ENCODE measurements at places on chromosomes 5 and 9. TPM values are rescaled to one million over a fixed set of nuclear protein-coding genes. Genes with fewer than 3 reads are reported as not detected.

The NFIB gene
- 75.8 TPM for total RNA-seq

The SHOC1 gene
- total RNA-seq, result not detected

The KCNIP1 gene
- not detected for total RNA-seq

The FBN2 gene
- 0.22 TPM for total RNA-seq

The TRIM23 gene
- 12.0 TPM for total RNA-seq

The ANKRD18B gene
- total RNA-seq, result 30.5 TPM

The SOHLH1 gene
- total RNA-seq, result not detected

The LCN15 gene
- not detected for total RNA-seq

The PCDHA12 gene
- 0.78 TPM for total RNA-seq

DNA sequence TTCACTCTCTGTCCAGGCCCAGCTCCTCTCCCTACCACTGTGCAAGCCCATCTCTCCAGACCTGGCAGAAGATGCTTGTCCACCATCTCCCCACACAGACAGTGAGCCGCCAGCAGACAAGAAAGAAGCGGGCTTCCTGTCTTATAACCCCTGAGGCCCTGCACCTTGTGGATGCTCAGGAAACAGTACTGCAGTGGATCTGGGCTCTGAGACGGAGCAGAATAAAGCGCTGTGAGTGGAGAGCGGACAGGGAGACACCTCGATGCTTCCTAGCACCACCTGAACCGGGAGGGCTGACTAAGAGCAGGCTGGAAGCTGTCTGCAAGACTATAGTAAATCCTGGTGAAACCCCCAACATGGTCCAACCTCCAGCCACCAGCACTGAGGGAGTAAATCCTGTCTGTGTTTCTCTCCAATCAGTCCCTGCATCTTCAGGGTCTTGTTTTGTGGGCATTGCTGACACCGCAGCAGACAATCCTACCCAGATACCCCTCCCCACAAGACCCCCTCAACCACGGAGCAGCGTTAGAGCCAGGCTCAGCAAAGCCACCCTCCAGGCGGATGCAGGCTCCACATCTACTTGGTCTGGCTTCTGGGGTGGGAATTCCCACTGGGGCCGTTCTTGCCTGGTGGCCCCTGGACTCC is 18.7 kb downstream of the ORM2 start:
- peaks cover 8% of the 10 kb centered on the region for H3K36me3 ChIP-seq
- H3K27me3 ChIP-seq, result no peaks in the 10 kb centered on the region
- H3K4me3 ChIP-seq, result no peak overlapping the region
- DNase-seq, result no peak

- no peaks in the 10 kb centered on the region for H3K4me1 ChIP-seq
- no peaks in the 10 kb centered on the region for H3K36me3 ChIP-seq
- DNase-seq, result no peak
- H3K27me3 ChIP-seq, result peaks cover 12% of the 10 kb centered on the region
- H3K4me3 ChIP-seq, result no peak overlapping the region
- no peak overlapping the region for H3K27ac ChIP-seq
These were observed 113.5 kb upstream of the TNPO1 start for GRCh38 chr5:72702881-72703434.

DNA sequence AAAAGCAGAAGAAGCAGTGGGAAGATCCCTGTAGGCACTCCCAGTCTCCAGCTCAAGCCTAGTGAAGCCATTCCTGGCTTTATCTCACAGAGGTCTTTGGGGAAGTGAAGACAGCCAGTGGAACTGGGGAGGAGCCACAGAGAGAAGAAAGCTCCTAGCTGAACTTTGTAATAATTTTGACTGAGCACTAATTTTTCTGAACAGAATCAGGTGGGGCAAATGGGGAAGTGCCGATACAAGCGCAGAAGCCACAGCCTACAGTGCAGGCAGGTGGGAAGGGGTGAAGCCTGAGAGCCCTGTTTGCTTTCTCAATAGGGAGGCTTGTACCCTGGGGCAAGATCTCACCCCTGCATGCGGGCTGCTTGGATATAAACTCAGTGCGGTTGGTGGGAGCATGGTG is 48.4 kb upstream of the SNAPC3 start:
- H3K4me1 ChIP-seq, result peaks cover 8% of the 10 kb centered on the region
- H3K4me3 ChIP-seq, result no peak overlapping the region
- no peak for DNase-seq
- no peaks in the 10 kb centered on the region for H3K36me3 ChIP-seq
- no peaks in the 10 kb centered on the region for H3K27me3 ChIP-seq

DNA sequence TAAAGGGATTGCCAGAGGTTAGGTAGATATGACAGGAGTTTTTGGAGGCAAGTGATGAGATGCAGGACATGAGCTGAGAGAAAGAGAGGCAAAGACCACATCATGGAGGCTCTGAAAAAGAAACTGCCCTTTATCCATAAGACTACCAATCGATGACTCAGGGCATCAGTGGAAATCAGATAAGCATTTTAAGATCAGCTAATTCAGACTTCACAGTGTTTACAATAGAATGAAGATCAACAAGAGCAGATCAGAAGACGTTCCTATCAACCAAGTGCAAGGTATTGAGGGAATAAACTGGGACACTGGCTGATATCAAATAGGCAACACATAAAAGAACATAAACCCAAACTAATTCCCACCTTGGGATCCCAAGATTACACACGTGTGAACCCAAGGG is 227.2 kb downstream of the SLCO4C1 start:
- no peaks in the 10 kb centered on the region for H3K36me3 ChIP-seq
- no peak overlapping the region for H3K4me3 ChIP-seq
- DNase-seq, result no peak
- H3K27ac ChIP-seq, result no peak overlapping the region
- H3K4me1 ChIP-seq, result peaks cover 7% of the 10 kb centered on the region

DNA sequence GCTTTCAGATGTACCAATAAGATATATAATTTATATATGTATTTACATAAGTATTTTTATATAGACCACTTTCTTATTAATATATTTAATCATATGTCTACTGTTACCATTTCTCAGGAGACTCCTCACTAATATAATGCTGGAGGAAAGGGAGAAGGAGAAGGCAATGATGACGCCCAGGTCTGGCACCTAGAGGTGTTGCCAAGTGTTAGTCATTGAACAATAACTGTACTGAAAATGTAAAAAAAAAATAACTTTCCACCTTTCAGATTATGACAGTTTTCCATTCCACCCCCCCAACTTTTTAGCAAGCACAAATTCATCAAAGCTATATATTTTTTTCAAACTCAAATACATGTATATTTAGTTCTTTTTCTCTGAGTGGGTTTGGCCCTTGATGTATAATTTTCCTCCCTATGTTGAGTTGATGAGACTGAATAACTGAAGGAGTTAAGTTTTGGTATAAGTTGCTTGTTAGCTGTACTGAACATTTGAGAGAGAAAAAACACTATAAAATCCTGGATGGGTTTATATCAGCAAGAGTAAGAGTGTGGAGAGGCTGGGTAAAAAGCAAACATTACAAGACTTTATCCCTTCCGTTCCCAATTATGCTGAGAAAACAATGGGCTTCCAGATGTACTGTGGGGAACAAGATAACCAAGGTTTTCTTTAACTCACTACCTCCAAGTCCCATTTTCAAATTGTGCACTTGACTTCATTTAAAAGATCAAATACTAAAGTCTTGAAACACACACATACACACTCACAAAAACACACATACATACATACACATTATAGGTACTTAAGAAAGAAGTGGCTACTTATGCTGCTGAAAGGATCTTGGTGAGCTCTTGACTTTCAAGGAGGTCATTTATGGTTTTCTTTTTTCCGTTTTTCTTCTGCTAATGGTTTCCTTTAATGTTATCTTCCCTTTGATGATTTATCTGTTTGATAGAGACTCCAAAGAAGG is 142.8 kb upstream of the IFNE start:
- DNase-seq, result no peak
- H3K4me1 ChIP-seq, result no peaks in the 10 kb centered on the region
- H3K27me3 ChIP-seq, result no peaks in the 10 kb centered on the region
- H3K4me3 ChIP-seq, result no peak overlapping the region

- H3K4me1 ChIP-seq, result peaks cover 37% of the 10 kb centered on the region
- peaks cover 28% of the 10 kb centered on the region for H3K36me3 ChIP-seq
- H3K27ac ChIP-seq, result no peak overlapping the region
These were observed 199.2 kb downstream of the ARHGEF28 start for GRCh38 chr5:73825199-73825598.

DNA sequence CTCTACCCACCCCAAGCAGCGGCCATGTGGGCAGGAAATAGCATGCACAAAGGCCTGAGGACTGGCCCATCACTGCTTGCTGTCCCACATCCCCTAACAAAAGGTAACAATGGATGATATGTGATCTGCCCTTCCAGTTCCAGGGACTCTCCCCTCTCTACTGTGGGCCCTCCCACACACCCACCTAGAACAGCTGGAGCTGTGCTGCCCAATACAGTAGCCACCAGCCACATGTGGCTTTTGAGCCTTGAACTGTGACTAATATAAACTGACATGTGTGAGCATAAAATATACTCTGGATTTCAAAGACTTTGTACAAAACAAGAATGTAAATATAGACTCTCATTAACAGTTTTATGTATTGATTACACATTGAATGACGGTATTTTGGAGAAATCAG is 78.1 kb downstream of the C5orf15 start:
- no peaks in the 10 kb centered on the region for H3K36me3 ChIP-seq
- peaks cover 88% of the 10 kb centered on the region for H3K27me3 ChIP-seq
- H3K4me1 ChIP-seq, result no peaks in the 10 kb centered on the region
- DNase-seq, result no peak
- H3K27ac ChIP-seq, result no peak overlapping the region

DNA sequence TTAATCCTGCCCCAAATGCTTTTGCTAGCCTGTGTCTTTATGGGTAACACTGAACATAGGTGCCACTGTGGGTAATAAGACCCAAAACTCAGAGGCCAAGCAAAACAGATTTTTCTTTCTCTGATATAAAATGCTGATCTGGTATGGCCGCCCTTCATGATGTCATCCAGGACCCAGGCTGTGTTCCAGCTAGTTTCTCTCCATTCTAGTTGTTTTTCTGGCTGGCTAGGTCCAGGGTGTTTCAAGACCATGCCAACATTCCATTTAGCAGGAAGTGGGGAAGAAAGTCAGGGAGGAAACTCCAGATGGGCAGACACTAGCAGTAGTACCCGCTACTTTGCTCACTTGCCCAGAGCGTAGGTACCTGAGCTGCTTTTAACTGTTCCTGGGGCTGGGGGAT is 183.9 kb upstream of the OTULINL start:
- H3K27ac ChIP-seq, result peak overlapping the region; percentile 42
- peaks cover 56% of the 10 kb centered on the region for H3K36me3 ChIP-seq
- no peaks in the 10 kb centered on the region for H3K27me3 ChIP-seq
- H3K4me1 ChIP-seq, result no peaks in the 10 kb centered on the region

DNA sequence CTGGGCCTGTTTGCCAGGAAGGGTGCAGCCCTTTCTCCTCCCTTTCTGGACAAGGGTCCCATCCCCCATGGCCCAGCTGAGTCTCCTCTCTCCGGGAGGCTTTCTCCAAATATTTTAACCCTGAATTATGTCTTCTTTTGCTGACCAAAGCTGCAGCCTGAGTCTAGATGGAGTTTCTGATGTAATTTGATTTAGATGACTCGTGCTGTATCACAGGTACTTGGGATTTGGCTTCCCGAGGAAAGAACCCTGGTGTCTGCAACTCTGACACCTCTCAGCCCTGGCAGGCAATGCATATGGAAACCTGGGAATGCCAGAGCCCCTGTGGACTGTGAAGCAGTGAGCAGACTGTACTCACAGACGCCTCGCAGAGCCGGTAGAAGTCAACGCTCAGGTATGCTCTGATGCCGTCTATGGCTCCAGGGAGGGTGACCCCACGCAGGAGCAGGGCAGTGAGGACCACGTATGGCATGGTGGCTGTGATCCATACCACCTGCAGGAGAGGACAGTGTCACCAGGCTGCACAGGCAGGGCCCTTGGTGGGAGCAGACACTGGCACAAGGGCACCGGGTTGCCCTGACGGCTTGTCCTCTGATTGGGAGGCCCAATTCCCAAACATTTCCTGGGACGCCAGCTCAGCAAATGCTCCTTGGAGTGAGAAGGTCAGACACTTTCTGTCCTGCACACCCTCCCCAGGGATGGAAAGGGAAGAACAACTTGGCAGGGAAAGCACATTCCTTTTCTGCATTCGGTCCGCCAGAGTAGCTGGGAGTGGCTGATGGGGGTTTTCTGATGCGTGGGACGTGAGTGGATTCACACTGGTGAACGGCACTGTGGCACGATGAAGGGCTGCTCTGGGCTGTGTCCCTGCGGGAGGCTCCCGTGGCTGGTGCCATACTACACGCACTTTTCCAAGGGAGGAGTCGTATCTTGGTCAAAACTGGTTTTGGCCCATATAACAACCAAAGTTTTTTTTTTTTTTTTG is 24.7 kb downstream of the SLC6A3 start:
- DNase-seq, result no peak
- H3K27me3 ChIP-seq, result peaks cover 39% of the 10 kb centered on the region
- peaks cover 4% of the 10 kb centered on the region for H3K36me3 ChIP-seq
- H3K27ac ChIP-seq, result no peak overlapping the region

- DNase-seq, result no peak
- no peaks in the 10 kb centered on the region for H3K36me3 ChIP-seq
- no peak overlapping the region for H3K27ac ChIP-seq
- no peaks in the 10 kb centered on the region for H3K27me3 ChIP-seq
- H3K4me3 ChIP-seq, result no peak overlapping the region
- peaks cover 9% of the 10 kb centered on the region for H3K4me1 ChIP-seq
These were observed 6.9 kb downstream of the SHC3 start for GRCh38 chr9:89171693-89172092.

DNA sequence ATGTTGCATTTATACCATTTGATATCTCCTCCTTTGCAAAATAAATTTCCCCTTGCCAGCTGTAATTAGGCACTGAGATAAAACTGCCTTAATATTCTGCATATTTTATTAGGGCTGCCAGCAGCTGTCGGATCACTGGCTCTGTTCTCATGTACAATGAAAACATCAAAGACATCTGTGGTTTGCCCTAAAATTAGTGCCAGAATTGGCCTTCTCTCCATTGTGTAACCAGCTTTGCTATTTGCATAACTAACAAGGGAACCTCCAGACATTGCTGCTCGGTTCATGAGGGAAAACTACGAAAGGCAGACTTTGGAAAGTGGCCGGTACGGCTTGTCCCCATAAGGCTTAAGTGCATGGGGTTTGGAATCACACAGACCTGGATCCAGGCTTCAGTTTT is 45.5 kb upstream of the KIF2A start:
- peaks cover 19% of the 10 kb centered on the region for H3K4me1 ChIP-seq
- DNase-seq, result no peak
- H3K27ac ChIP-seq, result no peak overlapping the region
- H3K36me3 ChIP-seq, result no peaks in the 10 kb centered on the region
- H3K27me3 ChIP-seq, result no peaks in the 10 kb centered on the region

DNA sequence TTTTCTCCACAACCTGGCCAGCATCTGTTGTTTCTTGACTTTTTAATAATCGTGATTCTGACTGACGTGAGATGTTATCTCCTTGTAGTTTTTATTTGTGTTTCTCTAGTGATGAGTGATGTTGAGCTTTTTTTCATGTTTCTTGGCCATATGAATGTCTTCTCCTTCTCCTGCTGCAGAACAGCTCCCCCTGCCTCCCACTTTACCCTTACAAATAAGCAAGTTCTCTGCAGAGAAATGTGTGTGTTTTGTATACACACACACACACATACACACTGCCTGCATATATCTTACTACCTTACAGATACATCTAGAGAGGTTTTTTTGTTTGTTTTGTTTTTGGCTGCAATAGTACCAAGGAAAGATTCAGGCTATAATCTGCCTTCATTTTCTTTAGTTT is 88.7 kb upstream of the PHF24 start:
- no peak overlapping the region for H3K4me3 ChIP-seq
- no peak overlapping the region for H3K27ac ChIP-seq
- peaks cover 69% of the 10 kb centered on the region for H3K27me3 ChIP-seq
- H3K4me1 ChIP-seq, result no peaks in the 10 kb centered on the region

Measured in Calu3 (cell line).